Heart left ventricle (tissue), 16 donors: ENCODE measurements at places on chromosomes 12 and 14.

DNA sequence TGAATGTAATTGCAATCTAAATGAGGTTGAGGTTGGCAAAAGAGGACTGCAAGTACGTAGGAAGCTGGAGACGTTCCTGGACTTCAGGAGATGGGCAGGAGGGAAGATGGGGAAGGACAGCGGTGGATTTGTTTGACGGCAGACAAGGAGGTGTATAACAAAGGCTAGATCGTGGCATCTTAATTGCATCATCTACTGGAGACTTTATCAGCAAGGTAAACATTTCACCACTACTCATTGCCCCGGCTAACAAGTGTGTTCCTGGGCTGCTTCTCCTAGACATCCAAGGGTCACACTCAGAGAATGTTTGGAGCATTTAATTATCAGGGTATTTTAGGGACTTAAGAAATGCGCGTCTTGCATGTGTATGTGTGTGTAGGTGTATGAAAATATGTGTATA lies 128.5 kb downstream of the KCNK10 start:
- DNase-seq = no peak

- no peak for DNase-seq
Measured at GRCh38 chr12:64286521-64286920, 64.4 kb upstream of the KICS2 start.

GRCh38 chr12:91630083-91630482 lies 447.5 kb upstream of the DCN start:
- no peak for DNase-seq

- no peak for DNase-seq
Measured at GRCh38 chr14:23523229-23524016, 28.1 kb downstream of the ZFHX2 start.

GRCh38 chr14:103628221-103628683 lies 759 bp upstream of the KLC1 start:
- peak; percentile 86 for DNase-seq

DNA sequence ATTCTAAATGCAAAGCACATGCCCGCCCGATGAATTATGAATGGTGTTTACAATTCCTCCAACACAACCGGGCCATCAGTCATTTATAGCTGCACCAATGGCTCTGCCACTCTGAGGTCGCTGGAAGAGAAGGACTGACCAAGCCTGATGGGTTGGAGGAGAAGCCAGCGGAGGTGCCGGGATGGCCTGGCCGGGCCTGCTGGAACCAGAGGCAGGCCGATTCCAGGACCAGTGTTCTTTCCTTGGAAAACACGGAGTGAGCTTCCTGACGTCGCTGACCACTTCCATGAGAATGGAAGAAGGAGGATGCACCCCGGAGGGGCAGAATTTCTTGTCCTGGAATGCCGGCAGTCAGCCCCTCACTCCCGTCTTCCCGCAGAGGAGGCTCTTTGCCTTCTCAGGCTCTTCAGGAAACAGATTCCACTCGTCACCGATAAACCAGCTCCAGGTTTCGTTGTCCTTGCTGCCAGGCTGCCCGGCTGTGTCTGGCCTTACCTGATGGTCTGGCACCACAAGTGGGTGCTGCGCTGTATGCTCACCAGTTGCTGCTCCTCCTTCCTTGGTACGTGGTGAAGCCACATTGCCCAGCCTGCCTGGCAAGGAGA lies 358.5 kb upstream of the SFSWAP start:
- no peak for DNase-seq

- DNase-seq = peak; percentile 25
Measured at GRCh38 chr12:45409966-45410365, 194.1 kb downstream of the ANO6 start.

GRCh38 chr14:57405562-57405961 lies 15.2 kb downstream of the NAA30 start:
- no peak for DNase-seq

GRCh38 chr12:24904871-24905270 lies 44.0 kb downstream of the BCAT1 start:
- no peak for DNase-seq

DNA sequence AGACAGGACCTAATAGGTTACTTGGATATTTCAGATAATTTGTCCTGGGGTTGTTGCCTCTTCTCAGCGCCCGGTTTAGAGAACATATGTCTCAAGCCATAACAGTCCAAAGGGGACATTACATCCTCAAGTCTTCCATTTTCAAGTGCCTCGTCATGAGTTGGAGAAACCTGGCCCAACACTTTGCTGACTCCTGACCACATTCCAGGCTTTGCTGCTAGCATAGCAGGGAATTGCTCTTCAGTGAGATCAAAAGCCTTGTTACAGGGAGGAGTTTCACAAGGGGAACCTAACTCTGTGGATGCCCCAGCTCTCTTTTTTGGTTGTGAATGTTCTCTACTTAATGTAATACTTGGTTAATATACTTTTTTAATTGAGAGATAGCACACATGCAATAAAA lies 8.2 kb upstream of the MMP19 start:
- DNase-seq = no peak

- no peak for DNase-seq
Measured at GRCh38 chr12:133227281-133227852, 8.3 kb downstream of the ANHX start.

DNA sequence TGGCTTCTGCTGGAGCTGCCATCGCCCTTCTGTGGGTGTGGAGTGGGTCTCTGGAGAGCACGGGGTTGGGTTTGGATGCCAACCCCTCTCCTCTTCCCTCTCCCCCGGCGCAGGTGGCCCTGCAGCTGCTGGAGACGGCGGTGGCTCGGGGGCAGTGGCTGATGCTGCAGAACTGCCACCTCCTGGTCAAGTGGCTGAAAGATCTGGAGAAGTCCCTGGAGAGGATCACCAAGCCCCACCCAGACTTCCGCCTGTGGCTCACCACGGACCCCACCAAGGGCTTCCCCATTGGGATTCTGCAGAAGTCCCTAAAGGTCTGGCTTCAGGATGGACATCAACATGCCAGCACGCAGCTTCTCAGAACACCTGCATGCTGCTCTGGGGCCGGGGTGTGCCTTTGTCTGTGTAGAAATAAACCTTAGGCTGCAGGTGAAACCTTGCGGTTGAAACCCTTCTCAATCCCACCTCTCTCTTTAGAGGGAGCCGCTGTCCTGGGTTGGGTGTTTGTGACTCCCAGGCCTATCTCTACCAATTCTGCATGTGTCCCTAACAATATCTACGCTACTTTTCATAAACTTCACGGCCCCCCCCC lies 44.3 kb downstream of the CCDC92 start:
- DNase-seq = no peak

DNA sequence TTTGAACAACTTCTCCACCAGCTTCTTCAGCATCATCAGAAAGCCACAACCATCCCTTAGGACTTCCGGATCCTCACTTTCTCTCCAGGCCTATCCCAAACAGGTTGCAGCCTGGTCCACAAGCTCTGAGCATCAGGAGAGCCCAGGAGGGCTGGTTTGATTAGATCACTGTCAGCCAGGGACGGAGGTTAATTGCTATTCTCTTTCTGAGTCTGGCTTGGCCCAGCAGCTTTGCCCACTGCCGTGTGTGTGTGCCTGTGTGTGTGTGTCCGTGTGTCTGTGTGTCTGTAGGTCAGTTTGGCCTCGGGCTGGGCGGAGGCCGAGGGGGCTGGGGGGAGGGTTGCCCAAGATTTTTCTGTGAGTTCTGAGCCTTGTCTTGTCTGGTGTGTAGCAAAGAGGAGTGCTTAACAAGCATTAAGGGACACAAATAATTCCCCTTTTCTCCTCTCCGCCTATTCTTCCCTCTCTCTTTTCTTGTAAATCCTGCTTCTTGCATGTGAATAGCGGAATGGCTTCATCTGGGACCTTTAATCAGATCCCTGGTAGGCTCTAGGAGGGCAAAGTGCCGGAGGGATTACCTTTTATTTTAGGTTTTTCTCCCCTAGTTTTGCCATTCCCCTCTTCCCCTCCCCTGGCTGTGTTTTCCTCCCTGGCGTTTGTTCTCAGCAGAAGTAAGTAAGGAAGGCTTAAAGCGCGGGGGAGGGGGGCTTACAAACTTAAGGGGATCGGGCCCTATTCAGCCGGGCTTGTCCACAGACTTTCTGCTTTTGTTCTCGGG lies 138.2 kb upstream of the LHX5 start:
- DNase-seq = no peak

- no peak for DNase-seq
Measured at GRCh38 chr14:53144244-53144643, 8.9 kb downstream of the DDHD1 start.

DNA sequence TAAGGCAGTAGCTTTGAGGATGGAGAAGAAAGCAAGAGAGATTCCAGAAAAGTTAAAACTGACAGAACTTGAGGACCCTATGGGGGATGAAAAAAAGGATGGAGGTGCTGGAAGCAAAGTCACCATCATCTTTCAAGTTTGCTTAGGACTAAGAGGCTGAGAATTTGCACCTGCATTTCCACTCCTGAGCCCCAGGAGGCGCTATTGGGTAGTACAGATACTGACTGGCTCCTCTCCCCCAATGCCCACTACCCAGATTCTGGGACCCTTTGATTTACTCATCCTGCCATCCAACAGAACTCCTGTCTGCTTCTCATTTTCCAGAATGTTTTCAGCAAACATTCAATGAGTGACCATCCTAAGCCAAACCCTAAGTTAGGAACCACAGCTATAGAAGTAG lies 34.0 kb upstream of the CMKLR1 start:
- DNase-seq = no peak

- no peak for DNase-seq
Measured at GRCh38 chr12:11535127-11535526, 114.3 kb upstream of the ETV6 start.

GRCh38 chr14:73773441-73774240 lies 59.5 kb upstream of the PNMA1 start:
- DNase-seq = no peak

DNA sequence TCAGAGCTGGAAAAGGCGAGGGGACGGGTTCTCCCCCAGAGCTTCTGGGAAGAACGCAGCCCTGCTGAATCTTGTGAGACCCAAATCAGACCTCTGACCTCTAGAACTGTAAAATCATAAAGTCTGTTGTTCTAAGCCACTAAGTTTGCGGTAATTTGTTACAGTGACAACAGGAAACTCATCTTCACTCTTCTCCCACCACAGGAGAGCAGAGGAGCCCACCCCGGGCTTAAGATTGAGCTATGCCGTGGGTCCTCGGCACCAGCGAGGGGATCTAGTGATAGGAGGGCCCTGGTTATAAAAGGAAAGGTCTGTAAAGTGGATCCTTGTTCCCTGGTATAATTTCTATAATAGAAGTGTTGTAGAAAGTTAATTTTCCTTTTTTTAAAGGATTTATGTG lies 7.6 kb downstream of the MLXIP start:
- no peak for DNase-seq

DNA sequence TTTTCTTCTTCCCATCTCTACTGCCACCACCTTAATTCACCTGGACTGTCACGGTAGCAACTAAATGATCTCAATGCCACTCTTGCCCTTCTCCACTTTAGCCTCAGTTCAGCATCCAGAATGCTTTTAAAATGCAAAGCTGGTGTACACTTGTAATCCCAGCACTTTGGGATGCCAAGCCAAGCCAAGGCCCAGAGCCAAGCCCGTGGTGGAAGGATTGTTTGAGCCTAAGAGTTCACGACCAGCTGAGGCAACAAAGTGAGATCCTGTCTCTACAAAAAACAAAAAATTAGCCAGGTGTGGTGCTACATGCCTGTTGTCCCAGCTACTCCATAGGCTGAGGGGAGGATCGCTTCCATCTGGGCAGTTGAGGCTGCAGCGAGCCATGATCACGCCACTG lies 5.9 kb downstream of the CIPC start:
- DNase-seq = no peak

DNA sequence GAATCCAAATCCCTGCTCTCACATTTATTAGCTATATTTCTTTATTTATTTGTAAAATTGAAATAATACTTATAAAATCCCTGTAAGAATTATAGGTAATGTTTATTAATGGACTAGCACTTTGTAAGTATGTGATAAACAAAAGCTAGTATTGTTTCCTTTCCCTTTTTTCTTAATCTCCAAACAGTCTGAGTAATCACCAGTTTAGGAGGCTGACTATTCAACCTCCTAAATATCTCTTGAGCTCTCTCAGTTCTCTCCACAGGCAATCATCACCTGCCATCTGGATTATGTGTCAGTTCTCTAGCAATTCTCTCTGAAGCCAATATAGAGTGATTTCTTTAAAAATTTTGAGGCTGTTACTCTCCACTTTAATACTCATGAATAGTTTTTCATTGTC lies 9.2 kb upstream of the LYZ start:
- no peak for DNase-seq

- DNase-seq = no peak
Measured at GRCh38 chr12:132520421-132521199, 30.7 kb downstream of the FBRSL1 start.

- DNase-seq = no peak
Measured at GRCh38 chr14:96067985-96068930, 29.1 kb downstream of the C14orf132 start.

DNA sequence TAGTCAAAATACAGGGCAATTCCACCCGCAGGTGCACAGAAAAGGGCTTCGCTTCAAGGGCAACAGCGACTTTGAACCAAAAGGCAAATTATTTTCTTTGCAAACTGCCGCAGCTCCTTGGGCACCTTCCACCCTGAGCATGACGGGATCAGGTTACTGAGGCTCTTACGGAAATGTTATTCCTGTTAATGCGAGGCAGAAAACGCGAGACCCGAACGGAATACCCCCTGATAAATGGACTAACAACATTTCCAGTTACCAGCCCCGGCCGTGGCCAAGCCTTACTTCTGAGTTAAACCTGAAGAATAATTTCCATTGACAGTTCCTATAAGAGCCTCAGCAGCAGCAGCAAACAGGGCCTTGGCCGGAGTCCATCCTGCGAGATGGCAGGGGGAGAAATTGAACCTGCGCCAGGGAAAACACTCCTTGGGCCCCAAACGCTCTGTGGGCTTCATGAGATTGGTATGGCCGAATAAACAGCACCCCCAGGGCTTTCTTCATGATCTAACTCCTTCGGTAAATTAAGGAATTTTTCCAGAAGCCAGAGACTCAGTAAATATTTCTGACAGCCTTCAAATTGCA lies 70.0 kb upstream of the DICER1 start:
- DNase-seq = no peak

DNA sequence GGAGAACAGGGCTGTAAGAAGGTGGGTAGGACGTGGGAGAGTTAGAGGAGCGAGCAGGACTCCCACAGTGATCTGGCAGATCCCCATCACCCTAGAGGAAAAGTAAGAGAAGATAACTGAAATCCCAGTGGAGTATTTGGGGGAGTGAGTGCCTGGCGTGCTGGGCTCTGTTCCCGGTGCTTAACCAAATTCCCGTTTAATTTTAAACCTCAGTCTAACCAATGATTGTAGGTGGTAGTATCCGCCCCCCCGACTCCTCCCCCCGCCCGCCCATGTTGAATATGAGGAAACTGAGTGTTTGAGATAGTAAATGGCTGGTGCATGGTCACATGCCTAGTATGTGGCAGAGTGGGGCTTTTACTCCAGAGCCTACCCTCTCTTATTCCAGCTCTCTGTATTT lies 1.2 kb downstream of the TARBP2 start:
- no peak for DNase-seq

DNA sequence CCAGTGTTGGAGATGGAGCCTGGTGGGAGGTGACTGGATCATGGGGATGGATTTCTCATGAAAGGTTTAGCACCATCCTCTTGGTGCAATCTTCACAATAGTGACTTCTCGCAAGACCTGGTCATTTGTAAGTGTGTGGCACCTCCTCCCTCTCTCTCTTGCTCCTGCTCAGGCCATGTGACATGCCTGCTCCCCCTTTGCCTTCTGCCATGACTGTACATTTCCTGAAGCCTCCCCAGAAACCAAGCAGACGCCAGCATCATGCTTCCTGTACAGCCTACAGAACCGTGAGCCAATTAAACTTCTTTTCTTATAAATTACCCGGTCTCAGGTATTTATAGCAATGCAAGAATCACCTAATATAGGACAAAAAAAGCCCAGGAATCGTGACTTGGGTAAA lies 171.0 kb upstream of the FOXN3 start:
- DNase-seq = no peak

- no peak for DNase-seq
Measured at GRCh38 chr12:125540580-125541204, 475.5 kb downstream of the AACS start.

- no peak for DNase-seq
Measured at GRCh38 chr14:91723501-91723900, 8.4 kb downstream of the CATSPERB start.
